Uterine smooth muscle cell (primary cell): ENCODE measurements at places on chromosomes 1 and 21. TPM values are rescaled to one million over a fixed set of nuclear protein-coding genes. Genes with fewer than 3 reads are reported as not detected.

Gene SELL
- total RNA-seq, result under 0.01 and 0.12 TPM in 2 replicates

Gene C1orf185
- not detected in 2 replicates for total RNA-seq

Gene ARMH1
- 0.11 and 0.87 TPM in 2 replicates for total RNA-seq

Gene REG4
- not detected in 2 replicates for total RNA-seq

Gene GBP4
- 0.25 and 0.77 TPM in 2 replicates for total RNA-seq

Gene PLPP3
- total RNA-seq, result 10.2 and 14.2 TPM in 2 replicates

Gene LORICRIN
- not detected in 2 replicates for total RNA-seq

Gene PTP4A2
- total RNA-seq, result 366 and 386 TPM in 2 replicates

Gene OR2T29
- total RNA-seq, result not detected in 2 replicates

Gene KCNN3
- under 0.01 TPM in 2 replicates for total RNA-seq

Gene COL9A2
- 0.55 and 1.00 TPM in 2 replicates for total RNA-seq

Gene OR2T33
- total RNA-seq, result not detected in 2 replicates

Gene UMODL1
- total RNA-seq, result 0.12 TPM in 1 of 2 replicates, not detected in the other

Gene ASCL5
- total RNA-seq, result not detected in 2 replicates

Gene VSIG8
- 0.12 TPM in 1 of 2 replicates, not detected in the other for total RNA-seq

Gene NUAK2
- total RNA-seq, result 1.00 and 2.2 TPM in 2 replicates

Gene CRYBG2
- 0.12 TPM in 1 of 2 replicates, not detected in the other for total RNA-seq

Gene IGFN1
- total RNA-seq, result 4.6 and 12.9 TPM in 2 replicates

Gene HCRTR1
- total RNA-seq, result not detected in 2 replicates
